T-cell (primary cell): ENCODE measurements at places on chromosomes 12 and 14.

DNA sequence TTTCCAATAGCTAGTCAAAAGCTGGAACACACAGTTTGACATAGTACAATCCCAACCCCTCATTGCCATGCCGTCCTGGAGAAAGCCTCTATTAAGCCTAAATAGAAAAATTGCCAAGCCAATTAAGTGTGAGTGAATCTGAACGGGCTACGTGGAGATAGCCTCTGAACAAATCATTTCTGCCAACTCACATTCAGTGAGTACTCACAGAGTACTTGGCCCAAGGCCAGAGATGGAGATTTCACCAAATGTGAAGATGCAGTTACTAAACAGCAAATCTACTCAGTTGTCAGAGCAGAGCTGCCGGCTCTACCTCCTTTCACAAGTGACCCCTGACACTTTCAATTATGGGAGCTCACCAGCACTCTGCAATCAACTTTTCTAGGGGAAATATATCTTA, 350.0 kb downstream of the GALC start:
- no peaks in the 10 kb centered on the region for H3K27me3 ChIP-seq
- no peak overlapping the region for H3K4me3 ChIP-seq
- no peak overlapping the region for H3K27ac ChIP-seq
- H3K4me1 ChIP-seq = no peaks in the 10 kb centered on the region

- H3K27ac ChIP-seq = no peak overlapping the region
- H3K4me1 ChIP-seq = peaks cover 6% of the 10 kb centered on the region
- no peak for DNase-seq
- no peaks in the 10 kb centered on the region for H3K27me3 ChIP-seq
- H3K36me3 ChIP-seq = peaks cover 77% of the 10 kb centered on the region
Measured at GRCh38 chr14:95440496-95440895, 76.0 kb downstream of the SYNE3 start.

DNA sequence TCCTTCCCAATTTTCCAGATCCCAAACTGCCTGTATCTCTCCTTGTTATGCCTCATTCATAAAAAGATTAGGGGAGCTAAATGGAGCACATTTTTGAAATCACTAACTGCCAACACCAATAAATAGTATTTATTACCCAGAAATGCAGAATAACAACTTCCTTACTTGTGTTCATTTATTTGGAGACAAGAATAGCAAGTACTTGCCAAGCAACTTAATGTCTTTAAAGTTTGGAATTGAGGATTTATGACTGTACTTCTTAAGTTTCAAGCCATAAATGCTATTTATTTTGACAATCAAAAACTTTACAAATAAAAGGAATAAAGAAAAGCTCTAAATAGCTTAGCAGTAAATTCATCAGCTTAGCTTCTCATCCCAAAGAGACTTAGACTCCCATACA, 626.1 kb upstream of the NOVA1 start:
- no peaks in the 10 kb centered on the region for H3K4me1 ChIP-seq
- no peaks in the 10 kb centered on the region for H3K27me3 ChIP-seq
- no peak overlapping the region for H3K27ac ChIP-seq
- no peak overlapping the region for H3K4me3 ChIP-seq
- H3K36me3 ChIP-seq = no peaks in the 10 kb centered on the region

GRCh38 chr14:93133464-93133863, 17.7 kb upstream of the ITPK1 start:
- H3K27ac ChIP-seq = no peak overlapping the region
- H3K4me1 ChIP-seq = no peaks in the 10 kb centered on the region
- DNase-seq = no peak
- no peak overlapping the region for H3K4me3 ChIP-seq
- H3K36me3 ChIP-seq = no peaks in the 10 kb centered on the region
- peaks cover 10% of the 10 kb centered on the region for H3K27me3 ChIP-seq

GRCh38 chr12:111766608-111767361, at the start of gene ALDH2:
Gene ALDH2, plus strand, starts transcription at chr12:111766933. Its CDS starts 50 bp downstream, at chr12:111766983.
- H3K4me1 ChIP-seq = peaks cover 11% of the 10 kb centered on the region
- no peaks in the 10 kb centered on the region for H3K27me3 ChIP-seq
- peak within 1 kb of the TSS; percentile 24 for H3K4me3 ChIP-seq
- H3K27ac ChIP-seq = no peak within 1 kb of the TSS
